Testis (tissue), 5 donors: ENCODE measurements at places on chromosomes 16 and 17. TPM values are rescaled to one million over a fixed set of nuclear protein-coding genes. Genes with fewer than 3 reads are reported as not detected.
A peak's percentile ranks its signal among the peaks of the same experiment; 100 is the strongest.

- no peaks in the 10 kb centered on the region for H3K27me3 ChIP-seq
- no peaks in the 10 kb centered on the region for H3K4me1 ChIP-seq
- no peak overlapping the region for H3K4me3 ChIP-seq
- no peaks in the 10 kb centered on the region for H3K36me3 ChIP-seq
Observed at GRCh38 chr17:20784100-20784665, 204.7 kb downstream of the CDRT15L2 start.

- DNase-seq: peak; percentile 13
- H3K36me3 ChIP-seq: no peaks in the 10 kb centered on the region
- no peak overlapping the region for H3K27ac ChIP-seq
- H3K4me1 ChIP-seq: peaks cover 15% of the 10 kb centered on the region
- no peak overlapping the region for H3K4me3 ChIP-seq
Observed at GRCh38 chr17:19705771-19706770, 10.3 kb downstream of the SLC47A2 start.

DNA sequence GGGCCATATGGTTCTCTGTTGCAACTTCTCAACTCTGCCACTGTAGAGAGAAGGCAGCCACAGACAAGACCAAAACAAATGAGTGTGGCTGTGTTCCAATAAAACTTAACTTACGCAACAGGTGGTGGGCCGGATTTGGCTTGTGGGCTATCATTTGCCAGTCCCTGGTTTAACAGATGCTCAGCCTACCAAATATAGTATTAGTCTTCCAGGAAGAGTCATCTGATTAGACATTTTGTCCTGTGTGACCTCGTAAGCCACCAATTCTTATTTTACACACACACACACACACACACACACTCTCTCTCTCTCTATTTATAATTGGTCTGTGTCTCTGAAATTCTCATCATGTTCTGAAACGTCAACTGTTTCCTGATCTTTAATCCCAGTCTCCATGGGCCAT, 245.9 kb downstream of the XYLT1 start:
- H3K27me3 ChIP-seq: no peaks in the 10 kb centered on the region
- peaks cover 6% of the 10 kb centered on the region for H3K4me1 ChIP-seq
- no peaks in the 10 kb centered on the region for H3K36me3 ChIP-seq
- DNase-seq: peak; percentile 34
- H3K27ac ChIP-seq: peak overlapping the region; percentile 25

- no peak for DNase-seq
- H3K4me3 ChIP-seq: no peak overlapping the region
- H3K36me3 ChIP-seq: no peaks in the 10 kb centered on the region
Observed at GRCh38 chr17:43599835-43600234, 53.7 kb upstream of the ETV4 start.

GRCh38 chr17:62705156-62705777, 77.8 kb downstream of the MRC2 start:
- no peak overlapping the region for H3K4me3 ChIP-seq
- no peaks in the 10 kb centered on the region for H3K27me3 ChIP-seq
- no peak for DNase-seq
- no peaks in the 10 kb centered on the region for H3K36me3 ChIP-seq
- peaks cover 23% of the 10 kb centered on the region for H3K4me1 ChIP-seq

DNA sequence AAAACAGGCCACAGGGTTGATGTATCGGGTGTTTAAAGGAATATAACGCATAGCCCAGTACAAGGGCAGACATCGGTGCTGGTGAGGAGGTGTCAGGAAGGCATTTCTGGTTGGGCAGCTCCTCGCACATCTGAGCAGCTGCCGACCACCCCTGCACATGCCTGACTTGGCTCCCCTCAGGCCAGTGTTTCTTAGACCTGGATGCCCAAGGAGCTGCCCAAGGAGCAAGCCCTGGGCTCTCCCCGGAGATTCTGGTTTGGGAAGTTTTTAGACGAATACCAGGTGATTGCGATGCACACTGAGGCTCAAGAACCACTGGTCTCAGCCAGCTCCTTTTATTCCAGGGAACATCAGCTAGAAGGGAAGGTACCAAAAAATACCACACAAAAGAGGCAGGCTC, 11.6 kb downstream of the WIPI1 start:
- no peak overlapping the region for H3K4me3 ChIP-seq
- peaks cover 28% of the 10 kb centered on the region for H3K4me1 ChIP-seq
- no peaks in the 10 kb centered on the region for H3K27me3 ChIP-seq
- H3K36me3 ChIP-seq: no peaks in the 10 kb centered on the region

DNA sequence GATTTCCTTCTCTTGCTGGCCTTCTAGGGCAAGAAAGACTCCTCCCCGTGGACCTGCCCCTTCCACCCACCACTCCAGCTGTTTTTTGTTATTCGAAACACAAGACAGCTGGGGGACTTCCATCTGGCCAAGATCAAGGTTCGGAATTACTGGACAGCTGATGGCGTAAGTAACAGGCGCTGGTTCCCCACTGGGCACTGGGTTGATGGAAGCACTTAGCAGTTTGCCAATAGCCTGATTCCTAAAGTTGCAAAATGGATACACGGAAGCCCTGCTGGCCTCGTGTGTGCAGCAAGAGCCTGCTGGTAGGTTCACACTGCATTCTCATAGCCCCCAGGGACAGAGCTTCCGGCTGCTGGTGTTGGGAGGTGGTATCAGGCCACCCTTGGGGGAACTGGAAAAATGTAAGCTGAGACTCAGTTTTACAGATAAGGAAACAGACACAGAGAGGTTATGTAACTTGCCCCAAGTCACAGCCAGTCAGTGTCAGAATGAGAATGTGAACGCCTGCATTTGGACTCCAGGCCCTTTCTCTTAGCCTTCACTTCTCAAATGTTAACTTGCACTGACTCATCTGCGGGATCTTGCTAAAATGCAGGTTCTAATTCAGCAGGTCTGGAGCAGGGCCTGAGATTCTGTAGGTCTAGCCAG, 171.7 kb downstream of the KATNIP start:
- peaks cover 13% of the 10 kb centered on the region for H3K4me1 ChIP-seq
- no peak overlapping the region for H3K4me3 ChIP-seq
- H3K27ac ChIP-seq: no peak overlapping the region
- no peaks in the 10 kb centered on the region for H3K27me3 ChIP-seq
- no peaks in the 10 kb centered on the region for H3K36me3 ChIP-seq

DNA sequence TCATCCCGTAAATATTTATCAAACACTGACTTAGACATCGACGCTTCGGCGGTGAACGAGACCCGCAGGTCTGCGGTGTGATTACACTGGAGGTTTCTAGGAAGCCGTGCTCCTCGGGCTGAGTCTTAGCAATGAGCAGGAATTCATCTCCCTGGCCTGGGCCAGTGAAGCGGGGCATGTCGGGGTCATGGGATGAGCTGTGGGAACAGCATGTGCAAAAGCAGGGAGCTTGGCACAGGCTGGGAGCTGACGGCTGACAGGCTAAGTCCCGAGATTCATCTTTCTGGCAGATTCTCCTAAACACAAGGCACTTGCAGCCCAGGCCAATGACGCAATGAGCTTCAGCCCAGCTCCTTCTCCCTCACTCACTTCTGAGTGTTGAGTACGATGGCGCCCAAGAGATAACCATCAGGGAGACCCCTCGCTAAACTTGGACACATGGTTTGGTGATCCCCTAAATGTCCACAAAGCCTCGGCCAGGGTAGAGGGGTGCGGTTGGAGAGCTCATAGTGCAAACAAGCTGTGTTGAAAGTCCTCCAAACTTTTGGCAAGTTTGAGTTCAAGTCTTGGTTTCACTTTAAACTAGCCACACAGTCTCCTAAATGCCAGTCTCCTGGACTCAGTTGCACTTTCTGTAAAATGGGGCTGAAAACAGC, 12.8 kb downstream of the CRISPLD2 start:
- no peak overlapping the region for H3K4me3 ChIP-seq
- peak overlapping the region; percentile 78 for H3K27ac ChIP-seq
- H3K36me3 ChIP-seq: no peaks in the 10 kb centered on the region
- peaks cover 54% of the 10 kb centered on the region for H3K4me1 ChIP-seq

DNA sequence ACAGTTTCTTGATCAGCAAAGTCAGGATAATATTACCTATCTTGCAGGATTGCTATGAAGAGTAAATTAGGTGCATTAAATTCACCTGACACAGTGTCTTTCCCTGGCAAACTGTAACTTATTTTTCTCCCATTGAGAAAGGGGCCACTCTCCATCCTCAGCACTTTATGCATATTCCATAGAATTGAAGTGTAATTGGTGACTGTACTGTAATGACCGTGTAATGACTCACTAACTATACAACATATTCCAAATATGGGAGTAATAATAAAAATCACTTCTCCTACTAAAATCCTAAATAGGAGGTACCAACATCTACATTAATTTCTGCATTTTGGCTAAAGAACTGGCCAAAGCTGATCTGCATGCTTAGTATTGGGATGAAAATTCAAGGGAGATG, 141.9 kb upstream of the NOG start:
- no peak overlapping the region for H3K27ac ChIP-seq
- no peaks in the 10 kb centered on the region for H3K27me3 ChIP-seq
- no peak for DNase-seq

GRCh38 chr16:11133344-11133943, 122.6 kb downstream of the SOCS1 start:
- H3K4me1 ChIP-seq: peaks cover 8% of the 10 kb centered on the region
- H3K27ac ChIP-seq: peak overlapping the region; percentile 1
- peak; percentile 69 for DNase-seq
- H3K27me3 ChIP-seq: no peaks in the 10 kb centered on the region

DNA sequence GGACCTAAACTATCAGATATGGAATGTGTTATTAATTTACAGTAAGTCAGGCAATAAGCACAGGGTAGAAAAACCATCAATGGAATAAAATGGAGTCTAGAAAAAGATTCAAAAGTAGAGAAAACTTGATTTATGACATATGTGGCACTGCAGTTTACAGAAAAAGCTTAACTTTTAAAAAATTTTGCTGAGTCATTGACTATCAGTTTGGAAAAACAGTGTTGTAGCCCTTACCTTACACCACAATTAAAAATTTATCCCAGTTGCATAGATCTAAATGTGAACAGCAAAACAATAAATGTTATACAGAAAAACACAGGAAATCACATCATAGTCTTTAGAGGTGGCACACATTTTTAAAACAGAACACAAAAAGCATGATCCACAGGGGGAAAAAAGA, 108.5 kb downstream of the USP22 start:
- no peaks in the 10 kb centered on the region for H3K36me3 ChIP-seq
- DNase-seq: no peak
- H3K27ac ChIP-seq: no peak overlapping the region
- no peaks in the 10 kb centered on the region for H3K27me3 ChIP-seq

DNA sequence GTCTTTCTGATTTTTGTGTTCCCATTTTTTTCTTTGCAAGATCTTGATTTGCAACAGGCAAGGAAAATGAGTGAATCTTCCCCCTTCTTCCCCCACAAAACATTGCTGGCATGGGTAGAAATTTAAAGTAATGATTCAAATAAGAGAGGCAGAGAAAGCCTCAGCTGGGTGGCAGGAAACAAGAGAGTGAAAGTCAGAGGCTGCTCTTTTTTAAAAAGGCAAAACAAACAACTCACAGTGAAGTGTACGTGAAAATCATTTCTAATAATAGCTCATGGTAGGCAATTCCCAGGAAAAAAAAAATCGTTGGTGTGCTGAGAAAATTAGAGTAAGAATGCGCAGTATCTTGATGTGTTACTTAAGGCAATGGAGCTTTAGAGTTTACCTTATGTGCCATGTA, 229.5 kb downstream of the FTO start:
- H3K36me3 ChIP-seq: no peaks in the 10 kb centered on the region
- H3K27ac ChIP-seq: no peak overlapping the region
- no peak overlapping the region for H3K4me3 ChIP-seq
- no peaks in the 10 kb centered on the region for H3K27me3 ChIP-seq
- no peak for DNase-seq

DNA sequence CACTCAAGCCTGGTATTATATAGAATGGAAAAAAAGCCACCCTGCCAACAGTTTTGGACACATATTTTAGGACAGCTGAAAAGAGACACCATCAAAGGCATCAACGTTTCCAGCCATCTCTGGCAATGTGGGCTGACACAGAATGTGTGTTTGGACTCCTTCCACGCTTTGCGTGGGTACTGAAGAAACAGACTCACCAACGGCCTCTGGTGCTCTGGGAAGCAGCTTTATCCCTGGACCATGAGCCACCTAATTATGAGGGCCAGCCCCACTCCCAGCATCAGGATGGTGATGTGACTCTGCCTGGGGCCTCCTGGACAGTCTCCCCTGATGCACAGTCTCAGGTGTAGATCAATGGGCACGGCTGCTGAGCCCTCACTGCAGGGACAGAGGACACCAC, 27.9 kb downstream of the CCDC57 start:
- no peak overlapping the region for H3K27ac ChIP-seq
- H3K4me3 ChIP-seq: no peak overlapping the region
- DNase-seq: no peak
- no peaks in the 10 kb centered on the region for H3K36me3 ChIP-seq

DNA sequence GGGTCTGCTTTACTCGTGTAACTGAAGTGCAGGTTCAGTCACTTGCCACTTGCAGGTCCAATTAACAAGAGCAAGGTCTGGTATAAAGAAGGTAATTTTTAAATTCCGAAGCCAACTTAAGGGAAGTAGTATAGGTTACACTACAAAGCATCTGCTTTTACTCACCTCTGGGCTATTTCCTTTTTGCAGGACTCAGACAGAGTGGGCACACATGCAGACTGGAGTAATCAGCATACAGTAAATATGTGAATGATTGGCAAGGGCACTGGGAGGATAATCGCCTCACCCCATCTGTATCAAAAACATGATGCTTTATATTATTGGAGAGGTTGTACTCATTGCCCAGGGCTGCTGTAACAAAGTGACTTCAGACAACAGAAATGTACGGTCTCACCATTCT, 160.1 kb upstream of the CDH5 start:
- no peaks in the 10 kb centered on the region for H3K27me3 ChIP-seq
- no peaks in the 10 kb centered on the region for H3K36me3 ChIP-seq
- H3K4me1 ChIP-seq: no peaks in the 10 kb centered on the region
- no peak overlapping the region for H3K4me3 ChIP-seq
- no peak for DNase-seq

DNA sequence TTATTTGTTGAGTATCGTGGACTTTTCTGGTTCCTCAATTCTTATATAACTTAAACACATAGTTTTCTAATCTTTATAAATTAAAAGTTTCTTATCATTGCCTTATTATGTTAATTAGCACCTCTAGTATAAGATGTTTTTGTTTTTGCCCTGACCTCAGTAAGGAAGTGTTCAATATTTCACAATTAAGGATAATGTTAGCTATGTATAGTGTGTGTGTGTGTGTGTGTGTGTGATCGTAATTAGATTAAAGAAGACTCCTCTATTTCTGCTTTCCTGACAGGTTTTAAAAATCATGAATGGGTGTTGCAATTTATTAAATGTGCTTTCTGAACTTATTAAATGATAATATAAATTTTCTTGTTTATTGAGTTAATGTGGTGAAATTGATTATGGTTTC, 12.0 kb downstream of the IL21R start:
- no peak for DNase-seq
- no peaks in the 10 kb centered on the region for H3K27me3 ChIP-seq
- no peak overlapping the region for H3K4me3 ChIP-seq
- no peak overlapping the region for H3K27ac ChIP-seq

GRCh38 chr16:50881331-50881830, 139.5 kb downstream of the CYLD start:
- no peaks in the 10 kb centered on the region for H3K36me3 ChIP-seq
- H3K27ac ChIP-seq: no peak overlapping the region
- H3K4me3 ChIP-seq: no peak overlapping the region
- no peaks in the 10 kb centered on the region for H3K4me1 ChIP-seq
- H3K27me3 ChIP-seq: no peaks in the 10 kb centered on the region
- no peak for DNase-seq

- no peak overlapping the region for H3K4me3 ChIP-seq
- H3K36me3 ChIP-seq: no peaks in the 10 kb centered on the region
- DNase-seq: no peak
Observed at GRCh38 chr17:1726626-1727257, 2.2 kb downstream of the WDR81 start.

HIC1 gene
- 38.4 TPM for total RNA-seq

C17orf67 gene
- 3.7 TPM for total RNA-seq

MYO15A gene
- total RNA-seq: 18.6 TPM

FAM171A2 gene
- 3.6 TPM for total RNA-seq

MYH2 gene
- 0.99 TPM for total RNA-seq

FOXN1 gene
- total RNA-seq: 0.50 TPM
